ENCODE measurements at places on chromosomes 4 and X.
A peak's percentile ranks its signal among the peaks of the same experiment; 100 is the strongest.

DNA sequence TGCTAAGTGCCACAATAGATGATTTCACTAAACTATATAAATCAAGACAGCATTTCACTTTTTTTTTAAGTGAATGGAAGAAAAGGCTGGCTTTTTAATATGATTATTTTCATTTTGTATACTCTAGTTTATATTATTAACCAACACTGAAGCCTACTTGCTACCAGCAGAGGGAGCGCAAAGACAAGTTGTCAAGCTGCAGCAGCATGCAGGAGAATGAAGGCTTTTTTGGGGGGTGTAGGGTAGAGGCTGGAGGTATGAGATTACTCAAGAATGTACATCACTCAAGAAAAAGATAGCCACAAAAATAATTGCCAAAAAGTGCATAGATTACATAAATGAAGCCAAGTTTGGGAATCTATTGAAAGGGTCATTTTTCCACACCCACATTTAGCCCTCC lies 519.5 kb downstream of the FGF13 start:
- no peak for DNase-seq

- no peak for DNase-seq
Measured at GRCh38 chrX:10676235-10676957, 56.0 kb upstream of the MID1 start.

GRCh38 chr4:143773998-143774895 lies 73.8 kb upstream of the FREM3 start:
- peak; percentile 4 for DNase-seq

- DNase-seq: peak; percentile 79
Measured at GRCh38 chr4:109009909-109010308, 247.1 kb upstream of the ETNPPL start.
